Muscle of arm (tissue), 14 donors: ENCODE measurements at places on chromosomes 16 and 17.

DNA sequence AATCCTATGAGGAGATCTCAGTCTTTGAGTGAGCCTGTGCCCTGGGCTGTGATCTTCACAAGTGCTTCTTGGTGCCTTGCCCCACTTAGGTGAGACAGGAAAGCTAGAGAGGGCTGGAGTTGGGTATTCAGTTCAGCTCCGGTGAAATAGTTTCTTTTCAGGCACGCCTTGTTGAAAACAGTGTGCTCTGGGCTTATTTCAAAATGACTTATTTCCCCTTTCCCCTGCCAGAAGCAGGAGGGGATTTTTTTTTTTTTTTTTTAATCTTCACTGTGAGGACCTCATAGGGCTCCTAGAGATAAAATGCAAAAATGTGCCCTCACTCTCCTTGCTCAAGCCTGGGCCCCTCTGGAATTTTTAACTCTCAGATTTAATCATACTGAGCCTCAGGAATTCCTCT, 27.2 kb downstream of the MOSMO start:
- no peak for DNase-seq

- no peak for DNase-seq
These were observed 47.5 kb upstream of the ERN1 start for GRCh38 chr17:64177311-64178010.

- DNase-seq: peak; percentile 65
These were observed 53.5 kb downstream of the STX8 start for GRCh38 chr17:9522074-9522473.

- DNase-seq: no peak
These were observed 12.3 kb downstream of the HSD11B2 start for GRCh38 chr16:67443265-67443664.

DNA sequence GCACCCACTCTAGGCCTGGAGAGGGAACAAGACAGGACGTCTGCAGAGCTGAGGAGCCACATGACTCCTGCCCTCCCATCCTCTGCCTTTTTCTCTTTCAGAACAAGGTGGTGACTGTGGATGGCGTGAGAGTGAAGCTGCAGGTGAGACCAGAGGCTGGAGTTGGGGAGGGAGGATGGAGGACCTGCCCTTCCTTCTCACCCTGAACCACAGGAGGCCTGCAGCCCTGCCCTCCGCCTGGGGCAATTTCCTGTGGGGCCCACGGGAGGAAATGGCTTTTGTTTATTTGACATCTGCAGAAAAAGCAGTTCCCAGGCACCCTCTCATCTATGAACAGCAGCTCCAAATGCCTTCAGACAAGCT, 5.1 kb downstream of the RAB37 start:
- DNase-seq: no peak

DNA sequence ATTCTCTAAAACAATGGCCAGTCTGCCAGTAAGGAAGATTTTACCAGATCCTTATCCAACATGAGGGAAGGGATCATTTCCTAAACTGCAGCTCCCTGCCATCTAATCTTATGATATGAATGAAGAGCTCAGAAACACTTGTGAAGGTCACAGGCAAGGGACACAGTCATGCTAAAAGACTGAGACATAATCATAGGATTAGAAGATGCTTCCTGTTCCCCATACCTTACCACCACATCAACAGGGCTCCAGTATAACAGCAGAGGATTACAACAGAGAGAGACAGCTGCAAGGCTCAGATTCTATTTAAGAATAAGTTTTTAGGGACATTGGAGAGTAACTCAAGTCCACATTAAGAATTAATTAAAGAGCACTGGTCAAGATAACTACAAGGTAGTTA, 93.3 kb downstream of the BRIP1 start:
- no peak for DNase-seq

DNA sequence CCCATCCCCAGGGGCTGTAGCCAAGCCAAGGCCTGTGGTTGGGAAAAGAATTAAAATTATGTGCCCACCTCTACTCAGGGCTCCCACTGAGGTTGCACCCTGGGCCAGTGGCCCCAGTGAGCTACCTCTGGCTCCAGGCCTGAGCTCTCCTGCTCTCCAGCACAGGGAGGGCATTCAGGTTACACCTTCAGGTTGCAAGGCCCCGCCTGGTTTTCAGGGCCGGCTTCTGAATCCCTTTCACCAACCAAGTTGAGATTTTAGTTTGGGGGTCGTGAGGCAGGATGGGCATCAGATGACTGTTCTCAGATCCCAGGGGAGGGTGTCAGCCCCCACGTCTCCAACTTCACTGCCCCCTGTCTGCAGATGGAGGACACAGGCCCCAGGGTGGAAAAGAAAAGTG, 8.0 kb upstream of the KATNB1 start:
- DNase-seq: no peak

- no peak for DNase-seq
These were observed 400 bp downstream of the HCFC1R1 start for GRCh38 chr16:3023415-3023668.

GRCh38 chr17:40072040-40072734, 9.4 kb downstream of the THRA start:
- no peak for DNase-seq

- no peak for DNase-seq
These were observed 2.2 kb downstream of the PAQR4 start for GRCh38 chr16:2971134-2971984.

GRCh38 chr17:78249818-78250806, 18.7 kb downstream of the TMEM235 start:
- no peak for DNase-seq

DNA sequence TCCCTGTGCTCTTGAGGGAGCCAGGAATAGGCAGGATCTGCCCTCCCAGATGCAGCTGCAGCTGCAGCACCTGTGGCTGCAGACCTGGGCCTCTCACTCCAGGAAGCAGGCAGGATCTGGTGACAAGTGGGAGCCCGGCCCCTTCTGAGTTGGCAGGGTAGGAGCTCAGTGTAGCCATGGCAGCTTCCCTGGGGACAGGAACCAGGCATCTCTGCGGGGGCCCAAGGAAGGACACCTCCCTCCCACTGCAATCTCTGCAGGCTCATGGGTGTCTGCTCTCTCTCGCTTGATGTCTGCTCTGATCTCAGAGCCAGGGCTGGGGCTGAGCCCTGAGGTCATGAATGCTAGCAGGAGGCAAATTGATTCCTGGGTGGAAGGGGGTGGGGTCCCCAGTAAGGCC, 592.5 kb upstream of the CA10 start:
- no peak for DNase-seq

DNA sequence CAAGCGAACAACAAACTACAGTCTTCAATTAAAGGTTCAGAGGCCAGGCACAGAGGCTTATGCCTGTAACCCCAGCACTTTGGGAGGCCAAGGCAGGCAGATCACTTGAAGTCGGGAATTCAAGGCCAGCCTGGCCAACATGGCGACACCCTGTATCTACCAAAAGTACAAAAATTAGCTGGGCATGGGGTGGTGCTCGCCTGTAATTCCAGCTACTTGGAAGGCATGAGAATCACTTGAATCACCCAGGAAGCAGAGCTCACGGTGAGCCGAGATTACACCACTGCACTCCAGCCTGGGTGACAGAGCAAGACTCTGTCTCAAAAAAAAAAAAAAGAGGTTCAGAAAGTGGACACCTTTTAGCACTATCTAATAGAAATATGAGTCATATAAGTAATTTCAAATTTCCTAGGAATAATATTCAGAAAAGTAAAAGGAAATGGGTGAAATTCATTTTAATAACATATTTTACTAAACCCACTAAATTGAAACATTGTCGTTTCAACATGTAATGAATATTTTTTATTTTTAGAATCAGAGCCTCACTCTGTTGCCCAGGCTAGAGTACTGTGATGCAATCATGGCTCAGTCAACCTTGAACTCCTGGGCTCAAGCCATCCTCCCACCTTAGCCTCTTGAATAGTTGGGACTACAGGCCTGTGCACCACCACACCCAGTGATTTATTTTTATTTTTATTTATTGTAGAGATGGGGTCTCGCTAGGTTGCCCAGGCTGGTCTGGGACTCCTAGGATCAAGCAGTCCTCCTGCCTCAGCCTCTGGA, 15.2 kb upstream of the MARCHF10 start:
- DNase-seq: no peak

- no peak for DNase-seq
These were observed 6.1 kb downstream of the DBNDD1 start for GRCh38 chr16:90012991-90013745.

- DNase-seq: peak; percentile 68
These were observed 94.2 kb downstream of the NTN1 start for GRCh38 chr17:9115214-9116191.

DNA sequence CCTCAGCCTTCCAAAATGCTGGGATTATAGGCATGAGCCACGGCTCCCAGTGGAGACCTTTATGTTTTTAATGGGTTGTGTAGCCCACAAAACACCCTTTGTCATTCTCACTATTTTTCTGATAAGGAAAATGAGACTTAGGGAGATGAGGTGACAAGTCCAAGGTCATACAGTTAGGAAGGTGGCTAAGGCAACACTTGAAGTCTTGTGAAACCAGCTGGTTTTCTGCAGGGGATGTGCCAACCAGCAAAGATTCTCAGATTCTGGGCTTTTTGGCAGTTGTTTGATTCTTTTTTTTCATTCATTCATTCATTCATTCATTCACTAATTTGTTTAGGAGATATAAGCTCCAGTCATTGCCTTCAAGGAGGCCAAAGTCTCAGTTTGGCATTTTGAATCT, 10.0 kb upstream of the PHOSPHO1 start:
- no peak for DNase-seq

DNA sequence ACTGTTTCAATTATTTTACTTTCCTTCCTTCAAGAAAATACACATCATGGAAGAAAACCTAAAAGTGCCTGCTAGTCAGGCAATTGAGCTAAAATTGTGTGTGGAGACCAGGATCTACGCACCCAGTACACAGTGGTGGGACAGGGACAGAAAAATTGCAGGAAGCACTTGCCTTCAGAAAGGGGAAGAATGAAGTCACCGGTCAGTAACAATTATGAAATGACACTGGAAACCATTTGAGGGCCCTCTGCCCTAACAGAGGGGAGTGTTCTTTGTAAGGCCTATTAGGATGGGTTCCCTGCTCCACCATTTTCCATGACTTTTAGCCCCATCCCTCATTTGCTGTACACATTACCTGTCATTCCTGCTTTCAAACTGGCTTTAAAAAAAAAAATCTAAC, 4.5 kb upstream of the PHAF1 start:
- no peak for DNase-seq

DNA sequence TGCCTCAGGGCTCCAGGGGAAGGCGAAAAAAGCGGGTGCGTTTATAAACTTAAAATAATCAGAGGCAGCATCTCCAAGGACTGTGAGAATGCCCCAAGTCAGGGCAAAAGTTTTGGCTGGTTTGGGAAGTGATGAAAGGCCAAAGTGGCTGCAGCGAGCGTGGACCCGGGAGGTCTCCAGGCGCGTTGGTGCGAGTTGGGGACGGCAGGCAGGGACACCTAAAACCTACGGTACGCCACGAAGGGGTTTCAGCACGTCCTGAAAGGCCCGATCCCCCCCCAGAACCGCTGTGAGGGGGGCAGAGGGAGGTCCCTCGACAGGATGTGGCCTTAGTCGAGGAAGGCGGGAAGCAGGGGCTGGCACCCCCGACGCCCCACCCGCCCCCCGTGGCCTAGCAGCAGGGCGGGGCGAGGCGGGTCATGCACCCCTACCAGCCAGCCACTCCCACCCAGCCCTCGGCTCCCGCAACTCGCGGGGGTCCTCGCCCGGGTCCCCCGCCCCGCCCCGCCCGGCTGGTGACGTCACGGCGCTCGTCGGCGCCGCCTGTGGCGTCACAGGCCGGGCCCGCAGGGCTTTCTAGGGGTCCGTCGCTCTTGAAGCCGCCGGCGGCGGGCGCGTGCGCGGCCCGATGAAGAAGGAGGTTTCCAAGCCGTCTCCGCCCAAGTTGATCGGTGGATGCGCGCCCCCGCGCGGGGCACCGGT, at the start of gene MYCBPAP:
Gene MYCBPAP (plus strand): TSS at position 569 of the 702 bp plus-strand sequence. CDS start 236 bp downstream, outside the sequence.
- peak; percentile 83 for DNase-seq

DNA sequence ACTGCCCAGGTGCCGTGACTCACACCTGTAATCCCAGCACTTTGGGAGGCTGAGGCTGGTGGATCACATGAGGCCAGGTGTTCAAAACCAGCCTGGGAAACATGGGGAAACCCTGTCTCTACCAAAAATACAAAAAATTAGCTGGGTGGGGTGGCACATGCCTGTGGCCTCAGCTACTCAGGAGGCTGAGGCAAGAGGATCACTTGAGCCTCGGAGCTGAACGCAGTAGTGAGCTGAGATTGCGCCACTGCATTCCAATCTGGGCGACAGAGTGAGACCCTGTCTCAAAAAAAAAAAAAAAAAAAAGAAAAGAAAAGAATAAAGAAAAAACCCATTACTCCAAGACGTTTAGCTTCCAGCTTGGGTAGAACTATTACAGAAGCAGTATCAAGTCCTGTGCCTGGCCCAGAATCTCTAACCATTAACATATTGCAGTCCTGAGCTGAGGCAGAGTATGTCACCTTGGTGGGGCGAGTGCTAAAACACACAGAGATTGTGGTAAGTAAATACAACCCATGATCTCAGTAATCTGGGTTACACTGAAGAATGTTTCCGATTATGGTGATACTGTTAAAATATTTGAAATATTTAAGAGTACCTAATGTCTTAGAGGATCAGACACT, 23.2 kb upstream of the CFAP20 start:
- DNase-seq: no peak

DNA sequence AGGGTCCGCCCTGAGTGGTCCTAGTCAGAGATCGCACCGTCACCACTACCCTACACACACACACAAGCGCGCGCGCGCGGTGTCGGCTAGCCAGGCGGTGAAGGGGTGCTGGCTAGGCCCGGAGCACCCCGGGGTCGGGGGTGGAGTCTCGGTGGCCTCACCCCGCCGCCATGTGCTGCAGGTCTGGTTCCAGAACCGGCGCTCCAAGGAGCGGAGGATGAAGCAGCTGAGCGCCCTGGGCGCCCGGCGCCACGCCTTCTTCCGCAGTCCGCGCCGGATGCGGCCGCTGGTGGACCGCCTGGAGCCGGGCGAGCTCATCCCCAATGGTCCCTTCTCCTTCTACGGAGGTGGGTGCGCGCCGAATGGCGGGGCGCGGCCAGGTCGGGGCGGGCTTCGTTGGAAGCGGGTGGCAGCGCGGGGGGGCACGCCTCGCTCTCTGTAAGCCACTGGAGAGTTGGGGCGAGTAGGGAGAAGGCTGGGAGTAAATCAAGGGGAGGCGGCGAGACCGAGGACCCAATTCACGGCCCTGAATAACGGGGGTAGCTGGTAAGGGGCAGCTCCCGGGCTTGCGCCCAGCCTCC, 4.8 kb downstream of the LHX1 start:
- no peak for DNase-seq

- DNase-seq: no peak
These were observed 20.6 kb downstream of the SSH2 start for GRCh38 chr17:29909236-29910003.

- DNase-seq: no peak
These were observed 204.9 kb upstream of the KCNJ16 start for GRCh38 chr17:69870091-69870530.

- DNase-seq: no peak
These were observed 5.2 kb upstream of the CMTM2 start for GRCh38 chr16:66574081-66574480.
